ENCODE measurements at places on chromosomes 12 and 14.

- DNase-seq, result no peak
These were observed 404.4 kb downstream of the AACS start for GRCh38 chr12:125469683-125470082.

DNA sequence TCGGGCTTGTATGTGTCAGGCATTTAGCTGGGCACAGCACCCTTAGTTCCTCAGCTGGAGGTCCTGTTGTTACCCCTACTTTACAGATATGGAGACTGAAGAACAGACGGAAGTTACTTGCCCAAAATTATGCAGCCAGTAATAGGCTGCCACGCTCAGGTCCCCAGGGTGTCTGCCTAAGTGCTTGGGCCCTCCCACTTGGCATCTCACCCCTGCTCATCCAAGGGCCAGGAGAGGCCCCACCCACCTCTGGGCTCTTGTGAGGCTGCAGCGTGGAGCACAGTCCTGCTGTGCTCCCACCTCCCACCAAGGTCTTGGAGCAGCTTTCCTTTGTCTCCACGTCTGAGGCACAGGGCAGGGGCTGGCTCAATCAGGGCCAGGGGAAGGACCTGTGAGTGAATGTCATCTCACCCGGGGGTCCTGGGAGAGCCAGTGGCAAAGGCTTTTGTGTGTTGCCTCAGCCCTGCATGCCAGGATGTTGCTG, 64.6 kb downstream of the BEGAIN start:
- no peak for DNase-seq

DNA sequence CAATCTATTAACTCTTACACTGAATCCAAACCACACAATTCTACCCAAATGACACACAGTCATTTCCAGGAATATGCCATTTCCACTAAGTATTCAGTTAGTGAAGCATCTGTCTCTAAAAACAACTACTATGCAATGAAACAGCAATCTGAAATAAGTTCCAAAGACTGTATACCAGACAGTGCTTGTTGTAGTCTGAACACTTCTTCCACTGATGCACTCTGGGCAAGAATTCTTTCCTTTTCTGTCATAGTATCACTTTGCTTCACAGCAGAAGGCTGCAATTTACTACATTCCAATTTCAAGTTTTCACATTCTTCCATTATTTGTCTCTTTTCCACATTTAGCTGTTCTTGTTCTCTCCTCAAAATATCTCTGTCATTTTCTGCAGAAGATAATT, 25.8 kb downstream of the TRIP11 start:
- no peak for DNase-seq

DNA sequence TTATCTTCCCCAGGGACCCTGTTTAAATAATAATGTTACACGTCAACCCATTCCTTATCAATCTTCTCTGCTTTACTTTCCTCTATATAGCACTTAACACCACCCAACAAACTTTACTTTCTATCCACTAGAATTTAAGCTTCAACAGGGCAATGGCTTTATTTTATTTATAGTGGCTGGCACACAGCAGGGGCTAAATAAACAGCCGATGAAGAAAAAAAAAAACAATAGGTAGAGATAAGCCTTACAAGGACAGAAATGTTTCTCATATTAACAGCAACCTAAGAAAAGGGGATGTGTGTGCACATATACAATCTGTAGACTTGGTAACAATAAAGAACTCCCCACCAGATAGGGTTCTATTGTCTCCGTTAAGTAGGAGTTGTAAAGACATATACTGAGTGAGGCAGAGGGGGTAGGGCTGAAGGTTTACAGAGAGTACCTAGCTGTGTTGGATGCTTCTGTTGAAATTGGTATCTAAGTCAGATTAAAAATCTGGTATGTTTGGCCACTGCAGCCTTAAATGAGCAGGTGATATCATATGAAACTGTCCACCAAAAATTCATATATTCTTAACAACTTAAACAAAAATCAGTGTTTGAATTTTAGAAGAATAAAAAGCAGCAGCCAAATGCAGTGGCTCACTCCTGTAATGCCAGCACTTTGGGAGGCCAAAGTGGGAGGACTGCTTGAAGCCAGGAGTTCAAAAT, 24.7 kb upstream of the AP4S1 start:
- no peak for DNase-seq

DNA sequence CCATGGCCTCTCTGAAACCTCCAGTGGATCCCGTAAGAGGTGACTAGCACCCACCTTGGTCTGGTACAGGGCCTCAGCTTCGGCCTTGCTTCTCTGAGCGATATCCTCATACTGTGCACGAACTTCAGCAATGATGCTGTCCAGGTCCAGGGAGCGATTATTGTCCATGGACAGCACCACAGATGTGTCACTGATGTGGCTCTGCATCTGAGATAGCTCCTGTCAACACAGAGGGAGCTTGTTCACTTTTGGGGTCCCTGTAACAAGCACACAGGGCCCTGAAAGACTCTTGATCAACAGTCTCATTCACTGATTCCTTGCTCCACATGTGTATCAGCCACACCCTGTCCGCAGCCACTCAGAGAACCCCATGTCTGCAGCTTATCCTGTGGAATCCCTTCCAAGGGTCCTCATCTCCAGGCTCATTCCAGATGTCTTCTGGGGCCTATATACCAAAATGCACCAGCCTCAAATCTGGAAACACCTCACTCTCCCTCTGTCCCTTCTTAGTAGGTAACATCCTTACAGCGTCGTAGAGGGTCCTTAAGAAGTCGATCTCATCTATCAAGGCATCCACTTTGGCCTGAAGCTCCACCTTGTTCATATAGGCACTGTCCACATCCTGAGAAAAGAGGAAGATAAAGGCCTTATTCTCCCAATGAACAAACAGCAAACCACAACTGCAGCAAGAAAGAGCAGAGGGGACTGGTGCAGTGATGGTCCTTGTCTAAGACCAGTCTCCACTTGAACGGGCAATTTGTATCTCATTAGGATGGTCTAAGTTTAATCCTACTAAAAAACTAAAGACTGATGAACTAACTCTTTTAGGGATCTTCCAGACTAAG, 3.5 kb downstream of the KRT3 start:
- no peak for DNase-seq

Measured in Panc1 (cell line).